ENCODE measurements at places on chromosomes 7 and 10.

DNA sequence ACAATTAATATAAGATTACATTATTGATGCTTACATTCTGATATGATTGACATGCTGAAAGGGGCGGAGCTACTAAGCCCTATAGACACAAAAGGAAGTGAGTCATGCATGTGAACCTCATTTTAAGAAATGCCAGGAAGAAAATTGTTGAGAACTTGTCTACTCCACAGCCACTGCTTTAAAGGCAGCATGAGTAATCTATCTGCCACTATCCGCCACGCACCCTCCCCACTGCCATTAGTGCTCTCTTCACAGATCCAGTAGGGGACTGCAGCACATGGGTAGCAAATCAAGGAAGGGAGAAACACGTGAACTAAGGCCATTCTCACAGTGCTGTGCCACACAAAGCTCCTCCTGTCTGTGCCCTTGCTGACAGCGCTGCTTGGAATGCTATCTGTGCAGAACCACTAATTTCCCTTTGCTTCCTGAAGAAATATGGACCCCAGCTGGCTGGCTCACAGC, 524.8 kb downstream of the GRM8 start:
- DNase-seq = no peak

DNA sequence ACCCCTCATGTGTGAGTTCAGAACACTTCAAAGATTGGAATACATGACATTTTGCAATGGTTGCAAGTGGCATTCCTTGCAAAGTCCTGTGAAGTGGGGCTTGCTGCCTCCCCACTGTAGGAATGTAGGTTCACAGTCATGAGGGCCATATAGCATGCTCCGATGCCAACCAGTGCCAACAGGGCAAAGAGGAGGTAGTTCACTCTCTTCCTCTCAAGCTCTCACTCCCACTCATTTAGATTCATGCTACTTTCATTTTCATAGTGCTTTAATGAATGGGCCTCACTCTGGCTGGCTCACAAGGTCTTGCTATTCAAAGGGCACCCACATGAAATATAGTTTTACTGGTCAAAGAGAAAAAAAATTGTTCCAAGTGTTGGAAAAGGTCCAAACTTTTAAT, 169.9 kb upstream of the AOAH start:
- no peak for DNase-seq

- no peak for DNase-seq
Measured at GRCh38 chr10:71746344-71747037, 26.8 kb downstream of the VSIR start.

GRCh38 chr10:30755441-30755953, 125.9 kb upstream of the LYZL2 start:
- DNase-seq = no peak

DNA sequence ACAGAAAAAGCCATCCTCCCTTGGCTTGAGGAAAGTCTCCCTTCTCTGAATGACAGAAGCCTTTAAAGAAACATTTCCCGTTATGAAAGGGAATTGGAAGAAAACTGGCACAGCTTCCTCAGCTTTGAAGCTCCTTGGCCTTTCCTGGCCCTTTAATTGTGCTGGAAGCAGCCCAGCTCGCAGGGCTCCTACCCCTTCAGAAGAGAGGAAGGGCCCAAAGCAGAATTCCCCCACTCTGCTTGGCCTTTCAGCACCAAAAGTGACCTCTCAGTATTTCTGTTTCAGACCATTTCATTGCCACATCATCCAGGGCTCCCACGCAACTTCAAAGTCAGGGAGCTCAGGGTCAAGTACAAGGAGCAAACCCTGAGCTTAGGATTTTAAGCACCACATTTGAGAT, 4.2 kb downstream of the AFAP1L2 start:
- no peak for DNase-seq

DNA sequence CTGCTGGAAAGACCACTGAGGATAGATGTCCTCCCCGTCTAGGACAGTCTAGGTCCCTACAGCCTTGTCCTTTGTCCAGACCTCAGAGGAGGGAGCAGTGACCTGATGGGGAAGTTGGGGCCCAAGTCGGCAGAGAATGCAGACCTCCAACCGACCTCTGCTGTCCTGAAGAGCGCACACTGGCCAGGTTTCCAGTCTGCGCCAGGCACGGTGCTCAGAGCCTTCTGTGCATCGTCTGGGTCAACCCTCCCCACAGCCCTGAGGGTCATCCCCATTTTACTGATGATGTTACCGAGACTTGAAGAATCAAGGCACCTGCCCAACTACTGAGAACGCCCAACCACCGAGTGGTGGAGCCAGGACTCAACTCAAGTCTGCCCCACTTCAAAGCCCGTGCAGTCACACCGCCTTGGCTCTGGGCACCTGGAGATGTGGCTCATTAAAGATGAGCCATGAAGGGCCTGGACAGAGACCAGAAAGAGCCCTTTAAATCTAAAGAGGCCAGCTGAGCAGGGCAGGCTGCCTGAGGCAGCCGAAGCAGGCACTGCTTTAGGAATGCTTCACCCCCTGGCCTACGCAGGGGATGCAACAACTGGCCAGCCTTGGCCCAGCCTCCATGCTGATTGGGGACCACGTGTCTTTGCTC, 4.4 kb downstream of the ITPRIP start:
- peak; percentile 34 for DNase-seq

GRCh38 chr7:68964060-68964459, 634.2 kb upstream of the AUTS2 start:
- DNase-seq = no peak

DNA sequence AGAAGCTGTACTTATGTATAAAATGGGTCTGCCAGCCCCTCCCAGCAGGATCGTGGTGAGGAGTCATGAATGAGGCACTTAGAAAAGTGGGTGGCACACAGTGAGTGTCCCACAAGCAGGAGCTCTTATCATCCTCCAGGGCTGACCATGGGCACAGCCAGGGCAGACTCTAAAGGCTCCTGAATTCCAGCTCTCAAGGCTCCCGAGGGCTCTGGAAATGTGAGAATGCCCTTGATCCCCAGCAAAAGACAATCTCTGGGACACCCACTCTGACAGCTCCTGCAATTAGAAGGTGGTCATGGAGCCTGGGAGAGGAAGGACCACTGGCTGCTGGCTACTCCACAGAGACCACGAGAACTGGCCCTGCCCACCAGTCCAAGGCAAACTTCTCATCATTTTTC, 1.6 kb downstream of the VSTM4 start:
- DNase-seq = no peak

GRCh38 chr7:115289971-115290370, 368.1 kb downstream of the MDFIC start:
- no peak for DNase-seq

DNA sequence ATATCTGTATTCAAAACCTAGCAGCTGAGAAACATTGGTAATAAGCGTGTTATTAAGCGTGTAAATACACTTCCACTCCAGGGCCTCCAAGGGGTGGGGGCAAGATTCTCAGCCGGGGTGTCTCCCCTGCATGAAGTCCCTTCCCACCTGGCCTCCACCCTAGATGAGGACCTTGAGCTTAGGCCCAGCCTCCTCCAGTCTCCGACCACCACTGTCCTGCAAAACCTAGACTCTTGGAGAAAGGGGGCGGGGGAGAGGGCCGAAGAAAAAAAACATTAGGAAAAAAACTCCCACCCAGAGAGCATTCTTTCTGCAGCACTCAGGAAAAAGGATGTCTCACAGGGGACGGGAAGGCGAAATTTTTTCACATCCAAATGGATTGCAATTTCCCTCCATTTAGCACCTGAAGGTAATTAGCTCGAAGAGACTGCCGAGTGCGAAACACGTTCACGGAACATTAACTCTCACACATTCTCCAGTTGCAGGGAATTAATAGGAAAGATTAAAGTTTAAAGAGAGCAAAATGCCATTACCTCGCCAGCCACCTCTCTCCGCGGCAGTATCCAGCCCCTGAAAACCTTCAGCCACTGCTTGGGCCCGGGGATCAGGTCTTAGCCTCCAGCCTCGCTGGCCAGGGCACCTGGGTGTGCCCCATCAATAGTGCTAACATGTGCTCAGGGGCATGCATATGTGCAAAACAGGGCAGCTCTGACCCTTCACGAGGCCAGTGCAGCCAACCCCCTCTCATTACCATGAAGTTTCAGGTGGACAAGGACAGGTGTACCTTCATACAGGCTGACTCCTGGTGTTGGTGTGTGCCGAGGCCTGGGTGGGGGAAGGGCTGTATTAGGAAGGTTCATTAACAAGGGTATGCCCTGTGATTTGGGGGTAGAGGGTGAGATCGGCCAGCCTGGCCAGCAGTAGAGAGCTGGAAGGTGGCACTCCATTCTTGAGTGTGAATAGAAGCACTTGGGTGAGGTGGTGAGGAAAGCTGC, 77.2 kb downstream of the HIF1AN start:
- no peak for DNase-seq

- DNase-seq = no peak
Measured at GRCh38 chr10:7354330-7355047, 56.3 kb downstream of the SFMBT2 start.

DNA sequence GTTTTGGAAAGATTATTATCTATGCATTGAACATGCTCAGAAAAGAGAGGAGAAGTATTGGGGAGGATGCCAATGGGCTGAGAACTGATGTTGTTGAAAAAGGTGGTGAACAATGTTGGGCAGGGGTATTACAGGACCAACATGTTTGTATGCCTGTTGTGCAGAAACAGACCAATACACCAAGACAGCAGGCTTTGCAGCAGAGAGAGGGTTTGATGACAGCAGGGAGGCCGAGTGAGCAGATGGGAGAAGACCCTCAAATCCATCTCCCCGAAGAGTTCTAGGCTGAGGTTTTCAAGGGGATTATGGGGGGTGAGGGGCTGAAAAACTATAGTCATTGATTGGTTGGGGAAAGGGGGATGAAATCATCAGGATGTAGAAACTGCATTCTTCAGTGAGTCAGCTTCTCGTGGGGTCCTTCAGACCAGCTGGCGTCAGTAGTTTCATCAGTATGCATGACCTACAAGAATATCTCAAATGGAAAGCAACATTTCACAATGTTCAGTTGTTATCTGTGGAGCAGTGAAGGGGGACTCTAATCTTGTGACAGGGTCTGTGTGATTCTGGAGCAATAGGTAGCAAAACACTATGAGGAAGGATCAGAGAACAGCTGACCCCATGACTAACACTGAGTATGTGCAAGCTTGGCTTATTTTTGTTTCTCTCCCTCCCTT, 167.8 kb downstream of the BAMBI start:
- no peak for DNase-seq

DNA sequence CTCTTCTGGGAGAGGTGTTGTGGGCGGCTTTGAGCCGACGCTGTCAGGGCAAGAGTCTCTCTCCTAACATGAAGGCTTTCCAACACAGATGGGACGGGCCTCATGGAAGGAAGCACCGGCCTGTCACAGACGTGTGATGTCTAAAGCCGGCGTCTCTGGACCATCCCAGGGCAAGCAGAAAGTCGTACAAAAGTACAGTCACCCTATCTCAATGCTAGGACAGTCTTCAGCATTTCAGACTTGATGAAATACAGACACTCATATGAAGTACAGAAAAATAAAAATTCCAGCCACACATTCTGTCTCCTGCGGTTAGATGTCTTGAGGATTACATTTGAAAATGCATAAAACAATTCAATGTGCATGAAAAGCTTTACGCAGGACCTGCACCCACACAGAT, 30.6 kb downstream of the CYP2W1 start:
- no peak for DNase-seq

DNA sequence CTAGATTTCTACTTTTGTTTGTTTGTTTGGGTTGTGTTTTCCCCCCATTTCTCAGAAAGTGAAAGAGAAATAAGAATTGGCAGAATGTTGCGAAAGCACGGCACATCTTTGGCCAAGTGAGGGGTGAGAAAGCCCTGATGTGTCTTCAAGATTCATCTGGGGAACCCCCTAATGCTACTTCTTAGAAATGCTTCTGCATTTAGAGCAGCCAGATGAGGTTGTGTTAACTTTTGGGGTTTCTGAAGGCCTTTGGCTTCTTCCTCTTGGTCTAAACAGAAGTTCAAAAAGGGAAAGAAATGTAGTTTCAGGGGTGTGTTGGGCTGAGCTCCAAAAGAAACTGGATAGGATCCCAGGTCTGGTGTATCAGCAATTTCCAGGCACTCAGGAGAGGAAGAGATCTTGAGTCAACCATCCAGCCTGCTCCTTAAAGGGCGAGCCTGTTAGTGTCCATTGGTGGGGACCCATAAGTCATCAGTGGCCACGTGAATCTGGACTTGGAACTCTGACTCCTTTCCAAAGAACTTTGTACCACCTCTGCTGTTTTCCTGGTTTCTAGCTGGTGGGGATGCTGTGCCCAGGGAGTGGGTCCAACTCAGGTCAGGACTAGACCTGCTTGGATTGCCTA, 6.5 kb downstream of the DUSP5 start:
- DNase-seq = no peak

DNA sequence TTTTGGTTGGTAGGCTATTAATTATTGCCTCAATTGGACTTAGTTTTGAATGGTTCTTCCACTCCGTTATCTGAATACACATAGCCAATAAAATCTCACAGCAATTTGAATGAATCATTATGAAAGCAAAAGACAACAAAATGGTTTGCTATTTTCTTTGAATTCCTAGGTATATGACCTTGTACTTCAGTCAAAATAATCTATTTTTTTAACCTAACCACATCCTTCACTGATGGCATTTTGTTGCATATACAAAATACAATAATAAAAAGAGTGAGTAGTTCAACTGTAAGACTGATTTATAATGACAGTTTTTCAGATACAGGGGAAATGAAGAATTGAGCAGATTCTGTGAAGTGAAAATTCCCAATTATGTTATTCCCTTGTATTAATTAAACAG, 433.1 kb downstream of the HTR7 start:
- no peak for DNase-seq

DNA sequence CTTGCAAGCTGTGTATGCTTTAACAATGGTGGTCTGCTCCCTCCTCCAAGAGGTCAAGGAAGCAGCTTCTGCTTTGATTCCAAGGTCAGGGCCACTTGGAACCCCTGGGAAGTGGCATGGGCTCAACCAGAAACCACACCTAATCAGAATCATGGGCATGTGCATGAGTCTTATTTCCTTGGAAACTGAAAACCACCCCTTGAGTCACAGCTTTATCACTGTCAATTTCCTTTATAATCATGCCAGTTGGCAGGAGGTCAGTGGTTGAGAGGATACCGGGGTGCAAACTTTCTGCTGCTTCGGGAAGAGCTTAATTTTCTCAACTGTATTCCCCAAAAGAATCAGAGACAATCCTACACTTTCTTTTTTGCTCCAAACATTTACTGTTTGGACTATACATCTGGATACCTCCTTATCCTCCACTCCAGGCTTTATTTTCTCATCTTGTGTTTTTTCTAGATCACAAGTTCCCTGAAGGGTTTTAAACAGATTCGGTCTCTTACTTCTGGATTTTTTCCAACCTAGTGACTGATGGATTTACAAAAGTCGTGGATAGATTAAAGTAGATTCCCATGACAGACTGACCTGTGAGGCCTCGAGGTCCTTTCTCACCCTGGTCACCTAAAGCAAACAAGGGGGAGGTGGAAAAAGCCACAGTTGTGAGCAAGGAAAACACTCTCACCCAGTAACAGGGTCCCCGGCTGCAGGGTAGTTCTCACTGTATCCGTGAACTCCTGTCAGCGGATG, 36.0 kb downstream of the COL17A1 start:
- DNase-seq = no peak
